Naive B cell (primary cell): ENCODE measurements at places on chromosomes 5 and 9. TPM values are rescaled to one million over a fixed set of nuclear protein-coding genes. Genes with fewer than 3 reads are reported as not detected.

DNA sequence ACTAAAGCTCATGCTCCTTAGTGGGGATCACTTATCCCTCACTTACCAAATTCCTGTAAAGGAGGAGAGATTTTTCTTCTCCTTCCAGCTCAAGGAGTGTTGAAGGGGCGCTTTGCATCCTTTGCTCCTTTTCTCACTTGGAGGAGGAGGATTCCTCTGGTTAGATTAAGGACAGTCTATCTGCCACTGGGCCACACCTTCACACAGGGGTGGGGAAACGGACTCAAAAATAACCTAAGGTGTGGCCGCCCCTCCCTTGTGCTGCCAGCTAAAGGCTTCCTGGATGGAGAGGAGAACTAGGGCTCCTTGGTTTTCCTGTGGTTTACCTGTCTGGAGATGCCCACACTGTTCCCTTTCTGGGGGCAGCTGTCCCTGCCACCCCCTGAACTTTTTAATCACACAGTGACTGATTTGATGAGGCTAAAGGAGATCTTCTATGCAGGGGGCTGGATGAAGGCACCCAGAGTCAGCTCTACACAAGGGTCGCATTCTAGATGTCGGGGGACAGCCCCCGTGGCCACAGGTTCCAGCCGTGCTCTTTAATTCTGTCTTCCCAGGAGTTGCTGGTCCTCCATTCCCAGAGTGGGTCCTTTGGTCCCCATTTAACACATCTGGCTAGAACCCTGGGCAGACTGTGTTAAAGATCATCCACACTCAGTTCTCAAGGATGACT is 14.4 kb downstream of the GLRX start:
- DNase-seq: no peak

- no peak for DNase-seq
These were observed 517.9 kb downstream of the MTRR start for GRCh38 chr5:8386719-8387288.

- no peak for DNase-seq
These were observed 5.2 kb downstream of the EXOC3 start for GRCh38 chr5:448061-448765.

GRCh38 chr9:97630591-97630990 is 2.6 kb downstream of the TSTD2 start:
- no peak for DNase-seq

The CAPSL gene
- not detected for polyA plus RNA-seq

DNA sequence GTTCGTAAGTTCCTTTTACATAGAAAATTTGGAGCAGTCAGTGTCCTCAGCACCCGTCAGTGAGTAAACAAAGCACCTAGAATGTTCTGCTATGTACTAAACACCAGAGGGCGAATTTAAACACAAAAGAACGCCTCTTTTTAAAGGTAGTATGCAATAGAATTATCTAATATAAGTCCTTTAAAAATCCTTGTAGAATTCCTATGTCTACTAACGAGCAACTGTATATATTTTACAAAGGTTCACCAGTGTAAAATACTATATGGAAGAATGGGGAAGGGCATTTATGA is 499 bp upstream of the TMEM232 start:
- no peak for DNase-seq

DNA sequence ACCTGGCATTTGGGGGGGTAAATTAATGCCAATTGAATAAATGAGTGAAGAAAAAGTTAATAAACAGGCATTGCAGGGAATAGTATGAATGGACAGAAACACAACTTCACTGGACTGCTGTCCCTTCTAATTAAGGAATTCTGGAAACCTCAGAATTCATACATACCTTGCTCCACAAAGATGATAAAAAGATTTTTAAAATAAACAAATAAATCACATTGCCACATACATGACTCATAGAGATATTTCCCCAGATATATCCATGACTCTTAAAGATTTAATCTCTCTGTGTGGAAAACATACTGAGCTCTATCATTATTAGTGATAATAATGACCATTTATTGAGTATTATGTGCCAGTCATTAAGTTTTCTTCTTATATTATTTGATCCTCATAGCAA is 469.0 kb upstream of the MEF2C start:
- no peak for DNase-seq

DNA sequence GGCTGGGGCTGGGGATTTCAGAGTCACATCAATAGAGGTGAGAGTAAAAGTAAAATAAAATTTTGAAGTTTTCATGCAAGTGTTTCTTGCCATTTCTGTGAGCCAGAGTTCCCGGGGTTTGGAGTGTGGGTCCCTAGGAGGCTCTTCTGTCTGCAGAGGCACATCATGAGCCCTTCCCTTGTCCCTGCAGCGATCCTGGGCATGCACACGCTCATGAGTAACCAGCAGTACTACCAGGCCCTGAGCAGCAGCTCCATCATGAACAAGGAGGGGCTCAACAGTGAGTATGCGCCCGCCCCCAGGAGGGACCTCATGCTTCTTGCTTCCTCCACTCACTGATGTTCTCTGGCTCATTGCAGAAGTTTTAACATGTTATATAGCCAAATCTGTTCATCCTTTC is 61.1 kb downstream of the TMOD1 start:
- no peak for DNase-seq

DNA sequence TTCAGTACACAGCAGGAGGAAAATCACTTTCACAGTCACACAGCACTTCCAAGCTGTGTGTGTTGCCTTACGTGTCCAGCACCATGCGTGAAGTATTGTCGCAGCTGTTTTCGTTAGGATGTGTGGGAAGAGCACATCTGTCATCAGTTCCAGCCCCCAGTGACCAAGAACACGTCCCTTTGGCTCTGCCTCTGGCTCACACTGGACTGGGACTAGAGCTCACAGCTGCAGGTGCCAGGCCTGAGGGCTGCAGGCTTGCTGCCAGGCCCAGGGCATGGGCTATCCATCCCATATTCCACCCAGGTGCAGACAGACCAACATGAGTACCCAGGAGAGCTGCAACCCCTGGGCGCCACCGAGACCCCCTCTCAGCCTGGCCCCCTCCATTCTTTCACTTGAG is 60.5 kb upstream of the ANKRD33B start:
- DNase-seq: no peak

DNA sequence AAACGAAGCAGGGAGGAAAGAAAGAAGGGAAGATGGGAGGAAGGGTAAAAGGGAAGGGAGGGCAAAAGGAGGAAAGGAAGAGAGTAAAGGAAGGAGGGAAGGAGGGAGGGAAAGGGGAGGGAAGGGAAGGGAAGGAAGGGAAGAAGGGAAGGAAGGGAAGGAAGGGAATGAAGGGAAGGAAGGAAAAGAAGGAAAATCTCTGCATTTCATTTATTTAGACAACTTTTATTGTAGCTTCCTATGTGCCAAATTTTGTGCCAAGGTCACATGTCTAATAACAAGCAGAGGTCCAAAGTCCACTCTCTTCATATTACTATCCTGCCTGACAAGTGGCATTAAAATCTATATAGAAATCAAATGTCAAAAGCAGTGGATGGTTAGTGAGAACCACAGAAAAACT is 2.6 kb upstream of the OR13C3 start:
- no peak for DNase-seq

The ENHO gene
- polyA plus RNA-seq: not detected
